Right hindlimb (tissue), 1 donor: ENCODE measurements at places on chromosomes 2 and 18.

DNA sequence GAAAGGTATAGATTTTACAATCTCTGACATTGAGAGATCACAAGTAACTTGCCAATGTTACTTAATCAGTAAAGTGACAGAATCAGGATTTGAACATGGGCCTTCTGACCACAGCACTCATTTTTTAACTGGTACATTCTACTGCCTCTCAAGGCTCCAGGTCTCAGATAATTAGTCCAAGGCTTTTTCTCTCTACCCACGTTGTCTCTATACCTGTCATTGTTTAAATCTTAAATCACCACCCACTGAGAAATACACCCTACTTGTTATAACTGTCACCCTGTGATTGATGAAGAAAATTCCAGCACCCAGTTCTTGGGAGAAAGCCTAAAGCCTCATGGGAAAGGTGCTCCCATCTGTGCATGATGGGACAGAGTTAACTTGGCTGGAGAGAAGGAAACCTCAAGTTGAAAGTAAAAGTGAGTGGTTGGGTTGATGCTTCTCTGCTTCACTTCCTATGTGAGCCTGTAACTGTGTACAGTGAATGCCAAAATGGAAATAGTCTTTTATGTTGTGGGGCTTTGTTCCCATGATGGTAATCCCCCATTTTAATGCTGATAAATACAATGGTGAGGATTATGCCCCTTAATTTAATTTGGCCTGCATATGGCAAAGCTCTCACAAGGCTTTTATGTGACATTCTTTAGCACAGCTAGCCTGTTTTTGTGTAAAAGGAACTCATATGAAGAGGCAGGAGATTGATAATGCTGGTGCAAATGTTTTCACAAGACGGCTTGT, 190.1 kb upstream of the SP5 start:
- DNase-seq = no peak

- DNase-seq = peak; percentile 64
These were observed 664 bp downstream of the CAMKMT start for GRCh38 chr2:44362207-44363015.

GRCh38 chr2:118179445-118179844, 91.2 kb downstream of the INSIG2 start:
- no peak for DNase-seq

- no peak for DNase-seq
These were observed 21.5 kb downstream of the MEIS1 start for GRCh38 chr2:66456183-66457041.

DNA sequence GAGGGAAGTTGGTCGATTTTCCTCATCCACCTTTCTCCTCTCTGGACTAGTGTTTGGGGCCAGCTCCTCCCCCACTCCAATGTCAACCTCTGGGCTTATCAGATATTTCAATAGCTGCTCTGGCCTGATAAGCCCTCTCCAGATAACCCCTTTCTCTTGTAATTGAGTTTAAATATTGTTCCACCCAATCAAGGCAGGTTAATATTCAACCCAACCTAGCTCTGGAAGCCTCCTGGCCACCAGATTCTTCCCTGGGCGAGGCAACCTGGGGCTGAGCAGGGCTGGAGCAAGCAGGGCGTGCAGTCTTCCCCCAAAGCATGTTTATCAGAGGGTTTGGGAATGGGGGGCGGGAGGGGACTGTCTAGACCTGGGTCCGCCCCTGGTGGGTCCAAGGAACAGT, 73.8 kb downstream of the TFCP2L1 start:
- no peak for DNase-seq

DNA sequence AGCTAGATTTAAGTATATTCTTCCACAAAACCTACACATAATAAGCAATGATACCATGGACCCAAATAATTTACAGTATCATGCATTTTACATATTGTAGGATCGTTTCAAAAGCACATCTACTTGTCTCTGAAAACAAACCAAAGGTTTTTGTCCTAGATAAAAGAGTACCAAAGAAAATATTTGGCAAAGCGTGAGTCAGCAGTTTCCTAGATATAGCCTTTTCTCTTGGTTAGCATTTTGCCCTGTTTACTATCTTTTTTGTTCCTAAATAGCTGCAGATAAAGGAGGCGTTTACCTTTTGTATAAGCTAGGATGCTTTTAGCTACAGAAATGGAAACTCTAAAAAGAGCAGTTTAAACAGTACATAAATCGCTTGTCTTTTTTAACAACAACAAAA, 305.8 kb upstream of the GULP1 start:
- DNase-seq = no peak

- DNase-seq = no peak
These were observed 68.3 kb upstream of the SESTD1 start for GRCh38 chr2:179332903-179333302.

DNA sequence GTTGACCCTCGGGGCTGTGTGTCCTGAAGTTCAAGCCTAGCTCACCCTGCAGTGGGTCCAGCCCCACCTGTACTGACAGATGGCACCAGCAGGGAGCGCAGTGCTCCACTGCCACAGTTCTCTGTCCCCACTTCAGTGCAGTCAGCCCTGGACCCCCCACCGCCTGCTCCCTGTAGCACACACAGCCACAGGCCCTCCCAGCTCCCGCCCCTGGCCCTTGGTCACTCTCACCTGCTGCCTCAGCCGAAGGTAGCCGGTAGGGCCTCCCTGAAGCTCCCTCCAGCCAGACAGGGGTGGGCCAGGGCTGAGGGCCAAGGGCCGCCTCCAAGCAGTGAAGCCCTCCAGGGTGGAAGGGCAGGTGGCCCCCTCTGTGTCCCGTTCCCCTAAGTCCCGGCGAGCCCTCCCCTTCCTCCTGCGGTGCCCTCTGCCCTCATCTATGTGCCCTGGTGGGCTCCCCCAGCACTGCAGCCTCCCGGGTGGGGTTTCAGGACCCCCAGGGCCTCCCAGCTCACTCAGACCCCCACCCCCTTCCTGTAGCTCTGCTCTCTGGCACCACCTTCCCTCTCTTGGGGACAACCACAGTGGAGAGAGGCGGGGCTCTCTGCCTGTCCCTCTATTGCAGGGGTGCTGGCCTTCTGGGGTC, 10.8 kb upstream of the ALPP start:
- no peak for DNase-seq

DNA sequence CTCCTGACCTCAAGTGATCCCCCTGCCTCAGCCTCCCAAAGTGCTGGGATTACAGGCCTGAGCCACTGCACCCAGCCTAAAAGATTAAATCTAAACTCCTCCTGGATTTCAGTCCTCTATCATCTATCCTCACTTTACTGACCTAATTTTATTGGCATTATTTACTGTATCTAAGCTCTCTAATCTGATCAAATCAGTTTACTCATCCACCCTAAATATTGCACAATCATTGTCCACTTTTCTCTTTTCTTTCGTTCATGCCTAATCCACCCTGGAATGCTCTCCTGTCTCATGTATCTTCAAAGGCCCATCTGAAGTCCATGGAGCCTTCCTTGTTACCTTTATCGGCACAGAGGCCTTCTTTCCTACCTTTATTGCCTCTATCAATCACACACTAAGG, 31.6 kb upstream of the GPR155 start:
- DNase-seq = no peak

- peak; percentile 62 for DNase-seq
These were observed 654 bp upstream of the ASB1 start for GRCh38 chr2:238425979-238426567.

GRCh38 chr2:234469251-234469845, 27.5 kb downstream of the ARL4C start:
- DNase-seq = no peak

GRCh38 chr18:52499016-52499415, 159.0 kb downstream of the DCC start:
- DNase-seq = no peak

DNA sequence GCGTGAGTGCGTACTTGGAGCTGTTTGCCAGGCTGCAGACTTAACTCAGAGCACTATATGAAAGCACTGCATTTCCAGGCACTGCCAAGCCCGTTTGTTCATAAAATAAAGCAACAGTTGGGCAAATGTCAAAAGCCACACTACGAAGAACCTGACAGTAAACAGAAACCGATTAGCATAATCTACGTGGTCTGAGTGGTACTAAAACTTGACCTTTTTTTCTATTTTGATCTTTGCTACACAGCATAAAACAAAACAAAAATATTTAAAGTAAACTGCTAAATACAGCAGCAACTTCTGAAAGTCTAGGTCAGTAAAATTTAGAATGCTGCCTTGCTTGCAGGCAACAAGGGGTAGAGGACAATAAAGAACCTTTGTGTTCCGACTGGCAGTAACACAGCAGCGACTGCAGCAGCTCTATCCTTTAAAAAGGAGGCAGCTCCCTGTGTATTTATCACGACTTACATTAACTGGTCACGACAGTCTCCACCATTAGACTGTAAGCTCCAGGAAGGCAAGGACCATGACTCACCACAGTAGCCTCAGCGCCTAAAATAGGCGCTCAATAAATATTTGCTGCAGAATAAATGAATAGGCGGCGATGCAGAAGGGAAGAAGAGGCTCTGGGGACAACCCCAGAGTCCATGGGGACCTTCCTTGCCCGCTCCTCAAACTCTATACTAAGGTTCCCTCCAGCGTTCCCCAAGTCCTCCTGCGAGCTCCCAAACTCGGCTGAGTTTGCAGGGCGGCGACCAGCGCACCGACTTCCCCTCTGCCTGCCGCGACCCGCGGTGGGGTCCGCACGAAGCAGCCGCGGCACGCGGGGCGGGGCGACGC, 902 bp downstream of the SS18 start:
- peak; percentile 22 for DNase-seq

DNA sequence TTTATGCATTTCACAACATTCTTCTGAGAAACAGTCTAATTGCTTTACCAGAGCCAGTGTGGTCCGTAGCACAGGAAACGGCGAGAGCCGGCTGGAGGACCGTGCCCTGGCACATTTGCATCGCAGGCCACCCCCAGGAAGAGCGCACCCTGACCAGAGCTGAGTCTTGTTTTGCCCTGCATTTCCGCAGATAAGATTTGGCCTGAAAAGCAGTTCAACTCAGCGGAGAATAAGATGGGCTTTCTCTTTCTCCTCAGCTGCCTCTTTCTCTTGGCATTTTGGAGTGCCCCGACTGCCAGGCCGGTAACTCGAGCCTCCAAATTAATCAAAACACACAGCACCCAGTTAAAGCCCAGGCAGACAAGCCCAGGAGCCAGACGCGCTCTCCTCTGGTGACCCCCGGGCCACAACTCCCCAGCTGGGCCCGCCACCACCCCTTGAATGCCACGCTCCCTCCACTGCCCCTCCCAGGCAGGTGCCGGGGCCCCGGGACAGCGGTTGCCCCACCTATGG, 464 bp downstream of the COL4A4 start:
- DNase-seq = peak; percentile 19

- DNase-seq = no peak
These were observed 50.1 kb downstream of the CCDC74A start for GRCh38 chr2:131577812-131578211.

- no peak for DNase-seq
These were observed 142.1 kb downstream of the FAM124B start for GRCh38 chr2:224259831-224260230.
